Stimulated activated CD4-positive, alpha-beta T cell treated with anti-CD3 and anti-CD28 coated beads, Interleukin-12 subunit alpha, Interleukin-12 subunit beta, amount 100 ng/mL, for 4 hours (primary cell): ENCODE measurements at places on chromosomes 3 and 15.

- no peak for DNase-seq
These were observed 36.1 kb downstream of the IL17RD start for GRCh38 chr3:57128826-57129667.

- DNase-seq = no peak
These were observed 1.4 kb downstream of the ITGA11 start for GRCh38 chr15:68430471-68431036.

- no peak for DNase-seq
These were observed 81.6 kb downstream of the HERC1 start for GRCh38 chr15:63752075-63752684.

DNA sequence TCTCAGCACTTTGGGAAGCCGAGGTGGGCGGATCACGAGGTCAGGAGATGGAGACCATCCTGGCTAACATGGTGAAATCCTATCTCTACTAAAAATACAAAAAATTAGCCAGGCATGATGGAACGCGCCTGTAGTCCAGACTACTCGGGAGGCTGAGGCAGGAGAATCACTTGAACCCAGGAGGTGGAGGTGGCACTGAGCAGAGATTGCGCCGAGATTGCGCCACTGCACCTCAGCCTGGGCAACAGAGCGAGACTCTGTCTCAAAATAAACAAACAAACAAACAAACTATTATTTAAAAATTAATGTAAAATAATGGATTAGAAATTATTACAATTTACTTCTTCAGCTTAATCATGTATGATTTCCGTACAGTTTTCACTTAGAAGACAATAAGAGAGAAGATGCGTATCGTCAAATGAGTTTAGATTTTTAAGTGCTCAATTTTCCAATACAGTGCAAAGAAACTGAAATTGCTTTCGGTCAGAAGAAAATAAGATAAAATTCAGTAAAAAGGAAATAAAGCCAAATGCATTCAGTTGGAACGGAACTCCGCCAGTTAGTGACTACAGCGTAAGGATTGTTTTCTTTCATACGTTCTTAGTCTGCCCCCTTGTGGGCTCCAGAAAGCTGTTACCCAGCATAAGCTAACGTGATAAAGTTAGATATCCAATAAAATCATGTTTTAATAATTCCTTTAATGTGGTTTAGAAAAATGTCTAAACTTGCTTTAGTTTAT, 24.8 kb downstream of the AADAC start:
- DNase-seq = peak; percentile 7

DNA sequence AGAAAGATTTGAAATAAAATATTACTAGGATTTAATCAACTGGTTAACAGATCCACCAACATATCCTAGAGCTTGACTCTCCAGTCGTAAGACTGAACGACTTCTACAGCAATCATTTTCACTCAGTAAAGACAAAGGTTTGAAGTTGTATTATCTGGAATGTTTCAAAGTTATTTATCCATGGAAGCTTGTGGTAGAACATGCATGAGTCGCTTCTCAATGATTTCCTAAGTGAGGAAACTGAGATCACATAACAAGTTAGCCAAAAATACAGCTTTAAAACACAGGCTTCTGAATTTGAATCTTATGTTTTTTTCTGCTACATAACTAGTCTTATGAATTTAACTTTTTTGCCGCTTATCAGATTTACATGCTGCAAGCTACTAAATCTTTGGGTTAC, 241.8 kb downstream of the FOXP1 start:
- no peak for DNase-seq
